ENCODE measurements at places on chromosomes 3 and 15.

DNA sequence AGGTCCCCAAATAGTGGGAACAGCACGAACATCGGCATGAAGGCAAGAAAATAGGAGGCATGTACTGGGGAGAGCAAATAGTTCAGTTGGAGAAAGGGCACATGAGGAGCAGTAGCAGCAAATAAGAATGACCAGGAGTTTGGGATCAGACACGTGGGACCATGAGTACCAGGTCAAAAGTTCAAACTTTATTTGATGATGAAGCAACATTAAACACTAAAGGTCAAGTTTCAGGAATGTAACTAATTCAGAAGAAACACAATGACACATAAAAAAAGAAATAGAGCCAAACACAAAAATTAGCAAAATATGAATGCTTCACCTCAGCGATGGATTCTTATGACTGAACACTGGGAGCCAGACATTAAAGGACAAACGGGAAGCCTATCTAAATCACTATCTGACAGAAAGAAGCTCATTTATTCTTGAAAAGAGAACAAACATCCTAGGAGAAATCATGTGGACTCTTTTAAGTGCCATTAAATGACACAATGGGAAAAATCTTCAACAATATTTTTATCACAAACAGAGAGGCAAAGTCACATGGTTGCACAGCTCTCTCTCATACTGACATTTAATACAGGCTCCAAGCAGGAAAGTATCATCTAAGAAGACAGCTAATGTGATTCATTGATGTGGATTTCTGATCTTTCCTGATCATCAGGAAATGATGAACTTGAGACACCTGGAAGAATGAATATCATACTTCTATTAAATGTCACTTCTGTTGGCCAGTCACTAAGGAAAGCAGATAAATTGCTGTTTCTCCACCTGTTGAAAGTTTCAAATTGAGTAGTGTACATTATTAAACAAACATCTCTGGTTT is 216.9 kb upstream of the THBS1 start:
- H3K36me3 ChIP-seq, result no peaks in the 10 kb centered on the region
- DNase-seq, result peak; percentile 51
- H3K27ac ChIP-seq, result peak overlapping the region; percentile 84
- no peak overlapping the region for H3K4me3 ChIP-seq

GRCh38 chr3:179967622-179968021 is 69.1 kb downstream of the PEX5L start:
- no peaks in the 10 kb centered on the region for H3K27me3 ChIP-seq
- no peaks in the 10 kb centered on the region for H3K36me3 ChIP-seq
- no peak overlapping the region for H3K27ac ChIP-seq
- no peak overlapping the region for H3K4me3 ChIP-seq

DNA sequence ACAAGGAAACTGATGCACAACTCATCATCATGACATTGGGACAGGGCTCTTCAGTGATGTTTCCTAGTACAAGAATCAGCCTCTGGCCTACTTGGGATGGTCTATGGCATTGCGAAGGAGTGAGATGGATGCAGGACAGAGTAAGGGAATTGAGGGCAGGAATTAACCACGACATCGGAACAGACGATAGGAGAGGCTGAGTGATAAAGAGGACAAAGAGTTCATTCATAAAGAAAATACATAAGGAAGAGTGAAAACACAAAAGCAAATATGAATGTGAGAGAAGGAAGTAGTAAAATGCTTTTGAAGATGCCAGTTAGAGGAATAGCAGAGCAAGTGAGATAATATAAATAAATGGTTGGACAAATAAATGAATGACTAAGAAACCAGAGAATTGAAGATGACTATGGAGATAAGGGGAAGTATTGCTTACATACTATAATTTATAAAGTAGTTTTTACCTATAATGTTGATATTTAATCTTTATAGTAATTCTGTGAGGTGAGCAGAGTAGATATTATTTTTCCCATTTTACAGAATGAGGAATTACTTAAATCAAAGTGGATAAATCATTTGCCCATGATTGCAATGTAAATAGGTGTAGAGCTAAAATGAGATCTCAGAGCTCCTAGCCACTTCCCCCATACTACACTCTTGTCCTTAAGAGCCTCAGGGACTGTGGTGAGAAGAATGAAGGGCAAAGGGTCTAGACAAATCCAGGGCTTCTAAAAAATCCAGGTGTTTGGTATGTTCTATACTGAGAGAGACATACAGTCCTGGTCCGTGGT is 203.3 kb downstream of the DTWD1 start:
- no peaks in the 10 kb centered on the region for H3K36me3 ChIP-seq
- no peak overlapping the region for H3K27ac ChIP-seq
- H3K27me3 ChIP-seq, result no peaks in the 10 kb centered on the region

GRCh38 chr3:135690664-135691063 is 274.9 kb upstream of the PPP2R3A start:
- no peaks in the 10 kb centered on the region for H3K4me1 ChIP-seq
- H3K36me3 ChIP-seq, result no peaks in the 10 kb centered on the region
- no peak for DNase-seq
- H3K4me3 ChIP-seq, result no peak overlapping the region
- H3K27ac ChIP-seq, result no peak overlapping the region

GRCh38 chr3:39190281-39191025 is 1.9 kb downstream of the XIRP1 start:
- no peak overlapping the region for H3K27ac ChIP-seq
- peaks cover 4% of the 10 kb centered on the region for H3K4me1 ChIP-seq
- DNase-seq, result no peak
- H3K36me3 ChIP-seq, result no peaks in the 10 kb centered on the region

DNA sequence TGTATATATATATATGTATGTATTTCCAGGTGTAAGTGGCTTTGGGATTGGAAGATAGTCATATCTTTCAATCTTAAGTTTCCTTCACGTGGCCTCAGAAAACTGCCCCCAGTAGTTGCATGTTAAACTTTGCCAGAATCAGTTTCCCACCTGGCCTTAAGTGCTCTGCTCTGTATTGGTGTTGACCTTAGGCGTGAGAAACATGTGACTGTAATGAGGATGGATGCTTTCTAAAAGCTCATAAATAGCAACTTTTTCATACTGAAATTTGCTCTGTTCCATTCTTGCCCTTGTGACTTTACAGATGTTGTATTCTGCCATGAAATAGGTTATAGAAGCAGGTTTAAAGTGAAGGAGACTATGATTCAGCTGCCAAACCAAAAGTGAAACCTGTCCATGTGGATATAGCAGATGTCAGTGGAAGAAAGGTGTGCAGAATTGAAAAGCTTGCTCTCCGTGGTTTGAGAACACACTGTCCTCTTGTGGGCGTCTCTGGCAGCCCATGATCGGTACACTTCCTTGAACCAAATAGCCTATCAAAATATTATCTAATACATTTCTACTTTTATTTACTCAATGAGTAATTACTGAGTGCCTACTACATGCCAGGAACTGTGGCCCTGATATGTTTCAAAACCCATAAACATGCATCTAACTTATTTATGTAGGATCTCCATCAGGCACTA is 15.8 kb downstream of the SCG5 start:
- no peaks in the 10 kb centered on the region for H3K36me3 ChIP-seq
- no peak for DNase-seq
- H3K27ac ChIP-seq, result no peak overlapping the region

- H3K4me3 ChIP-seq, result peak within 1 kb of the TSS; percentile 51
- H3K4me1 ChIP-seq, result peaks cover 12% of the 10 kb centered on the region
- H3K36me3 ChIP-seq, result peaks cover 19% of the 10 kb centered on the region
These were observed at the start of gene SNX22 for GRCh38 chr15:64151727-64152506. TSS of gene SNX22 (plus strand) at chr15:64151731. CDS start at chr15:64151776, 45 bp downstream.

All from astrocyte (in vitro differentiated cells and primary cell).